ENCODE measurements at places on chromosomes 7 and 10.
A peak's percentile ranks its signal among the peaks of the same experiment; 100 is the strongest.

DNA sequence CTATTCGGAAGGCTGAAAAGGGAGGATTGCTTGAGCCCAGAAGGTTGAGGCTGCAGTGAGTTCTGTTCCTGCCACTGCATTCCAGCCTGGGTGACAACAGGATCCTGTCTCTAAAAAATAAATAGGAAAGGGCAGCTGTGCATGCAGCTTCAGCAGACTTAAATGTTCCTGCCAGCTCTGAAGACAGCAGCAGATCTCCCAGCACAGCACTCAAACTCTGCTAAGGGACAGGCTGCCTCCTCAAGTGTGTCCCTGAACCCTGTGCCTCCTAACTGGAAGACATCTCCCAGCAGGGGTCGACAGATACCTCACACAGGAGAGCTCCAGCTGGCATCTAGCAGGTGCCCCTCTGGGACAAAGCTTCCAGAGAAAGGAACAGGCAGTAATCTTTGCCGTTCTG lies 117.9 kb downstream of the CXCL12 start:
- DNase-seq, result no peak

DNA sequence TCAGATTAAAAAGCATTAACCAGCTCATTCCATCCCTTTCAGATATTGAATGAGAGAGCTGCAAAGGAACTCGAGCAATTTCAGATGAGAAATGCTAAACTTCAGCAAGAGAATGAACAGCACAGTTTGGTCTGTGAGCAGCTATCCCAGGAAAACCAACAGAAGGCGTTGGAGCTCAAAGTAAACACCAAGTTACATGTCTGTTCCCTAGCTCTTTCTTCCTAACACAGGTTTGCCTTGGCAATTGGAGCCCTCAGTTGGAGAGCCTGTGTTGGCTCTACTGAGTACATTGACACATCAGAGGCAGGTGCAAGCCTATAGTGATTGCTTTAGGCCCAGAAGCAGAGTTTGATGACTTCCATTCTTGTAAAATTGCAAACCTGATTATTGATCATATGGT lies 14.7 kb downstream of the CFAP58 start:
- no peak for DNase-seq

DNA sequence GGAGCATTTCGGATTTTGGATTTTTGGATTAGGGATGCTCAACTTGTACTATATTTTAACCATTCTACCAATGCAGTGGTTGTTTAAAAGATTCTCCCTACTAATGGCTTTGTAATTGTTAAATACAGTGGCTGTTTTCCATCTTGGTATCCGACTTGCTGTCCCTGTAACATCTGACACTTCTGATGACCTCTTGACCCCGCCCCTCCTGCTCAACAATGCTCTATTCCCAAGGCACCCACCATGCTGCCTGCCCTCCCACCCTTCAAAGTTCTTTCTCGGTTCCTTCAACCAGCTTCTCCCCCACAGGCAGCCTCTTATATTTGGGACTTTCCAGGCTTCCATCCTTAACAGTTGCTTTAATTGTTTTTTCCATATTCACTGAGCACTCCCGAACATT lies 2.0 kb downstream of the PRTFDC1 start:
- no peak for DNase-seq

DNA sequence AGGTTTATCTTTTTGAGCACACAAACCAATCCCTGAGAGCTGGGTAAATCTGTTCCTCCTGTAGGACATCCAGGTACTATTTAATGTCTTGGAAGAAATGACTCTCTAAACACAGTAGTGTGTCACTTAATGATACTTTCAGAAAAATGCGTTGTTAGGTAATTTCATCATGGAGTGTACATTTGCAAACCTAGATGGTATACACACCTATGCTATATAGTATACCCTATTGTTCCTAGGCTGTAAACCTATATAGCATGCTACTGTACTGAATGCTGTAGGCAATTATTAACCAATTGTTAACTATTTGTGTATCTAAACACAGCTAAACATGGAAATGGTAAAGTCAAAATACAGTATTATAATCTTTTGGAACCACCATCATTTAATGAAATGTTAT lies 10.1 kb downstream of the RUFY2 start:
- no peak for DNase-seq

DNA sequence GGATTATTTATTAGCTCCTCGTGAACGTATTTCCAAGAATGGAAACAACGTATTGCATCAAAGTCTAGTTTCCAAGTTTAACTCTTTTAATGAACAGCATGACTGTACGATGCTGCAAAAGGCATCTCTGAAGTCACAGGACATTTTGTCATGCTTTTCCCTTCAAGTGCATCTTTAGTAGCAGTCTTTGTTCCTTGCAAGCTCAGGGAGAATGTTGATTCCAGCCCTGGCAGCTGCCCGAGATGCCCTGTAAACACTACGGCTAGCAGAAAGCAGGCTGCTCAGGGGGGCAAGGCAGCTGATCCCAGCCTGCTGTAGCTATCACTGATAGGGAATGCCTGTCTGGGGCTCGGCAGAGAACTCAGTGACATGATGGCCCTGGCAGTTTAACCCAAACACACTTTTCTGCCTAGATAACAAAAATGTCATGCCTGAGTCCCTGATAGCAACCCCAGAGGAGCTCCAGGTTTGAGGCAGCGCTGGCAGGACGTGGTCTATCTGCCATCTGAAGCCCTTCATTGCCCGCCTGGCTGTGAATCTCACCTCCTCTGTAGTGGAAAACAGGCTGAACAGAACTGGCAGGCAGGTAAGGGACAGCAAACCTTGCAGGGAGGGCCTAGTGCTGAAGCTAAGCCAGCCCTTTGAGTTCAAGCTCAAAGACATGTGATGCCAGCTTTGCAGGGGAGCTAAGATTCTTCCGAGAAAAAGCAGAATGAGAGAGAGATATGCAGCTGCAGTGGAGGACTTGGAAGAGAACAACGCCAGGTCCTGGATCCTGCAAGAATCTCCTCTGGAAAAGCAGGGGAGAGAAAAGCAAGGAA lies 264.6 kb downstream of the SNX10 start:
- DNase-seq, result peak; percentile 57

GRCh38 chr7:28208506-28208905 lies 27.9 kb upstream of the JAZF1 start:
- DNase-seq, result no peak

DNA sequence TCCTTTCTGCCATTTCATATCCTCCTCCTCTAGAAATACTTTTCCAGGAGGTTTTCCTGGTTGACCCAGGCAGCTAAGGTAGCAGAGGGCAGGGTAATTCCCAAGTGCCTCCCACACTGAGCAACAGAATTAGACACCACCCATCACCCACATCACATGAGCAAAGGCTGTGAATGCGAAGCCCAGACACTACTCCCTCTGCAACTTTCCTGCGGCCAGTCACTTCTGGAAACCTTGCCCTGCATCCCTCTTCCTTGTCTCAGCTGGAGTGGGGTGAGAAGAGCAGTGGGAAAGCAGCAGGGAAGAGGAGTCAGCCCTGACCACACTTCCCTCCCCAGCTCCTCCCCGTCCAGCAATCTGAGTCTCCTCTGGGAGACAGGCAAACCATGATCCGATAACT lies 15.2 kb downstream of the TMEM176B start:
- DNase-seq, result no peak

DNA sequence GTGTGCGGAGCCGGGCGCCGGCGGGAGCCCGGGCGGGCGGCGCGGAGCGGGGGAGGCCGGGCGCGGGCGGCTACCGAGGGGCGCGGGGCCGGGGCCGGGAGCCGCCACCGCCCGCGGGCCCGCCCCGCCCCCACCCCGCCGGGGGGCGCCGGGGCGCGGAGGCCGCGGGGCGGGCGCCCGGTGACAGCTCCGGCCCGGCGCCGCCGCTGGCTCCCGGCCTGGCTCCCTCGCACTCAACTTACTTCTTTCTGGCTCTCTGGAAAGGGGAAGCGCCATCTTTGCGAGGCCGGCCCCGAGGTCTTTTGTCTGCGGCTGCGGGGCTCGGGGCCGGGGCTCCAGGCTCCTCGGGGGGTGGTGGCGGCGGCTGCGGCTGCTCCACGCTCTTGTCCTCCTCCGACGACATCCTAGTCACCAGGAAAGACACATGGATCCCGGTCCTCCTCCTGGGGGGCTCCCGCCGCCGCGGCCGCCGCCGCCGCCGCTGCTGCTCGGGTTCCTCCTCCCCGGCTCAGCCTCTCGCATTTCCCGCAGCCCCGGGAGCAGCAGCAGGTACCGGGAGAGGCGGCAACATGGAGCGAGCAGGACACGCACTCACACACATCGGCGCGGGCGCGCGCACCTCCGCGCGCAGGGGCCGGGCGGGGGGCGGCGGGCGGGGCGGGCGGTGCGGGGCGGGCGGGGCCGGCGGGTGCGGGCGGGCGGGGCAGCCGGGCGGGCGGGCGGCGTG lies at the start of gene KMT2C:
Gene KMT2C, minus strand, starts transcription at position 620 of the 727 bp plus-strand sequence. Its CDS starts 217 bp downstream, at position 403.
- no peak for DNase-seq

DNA sequence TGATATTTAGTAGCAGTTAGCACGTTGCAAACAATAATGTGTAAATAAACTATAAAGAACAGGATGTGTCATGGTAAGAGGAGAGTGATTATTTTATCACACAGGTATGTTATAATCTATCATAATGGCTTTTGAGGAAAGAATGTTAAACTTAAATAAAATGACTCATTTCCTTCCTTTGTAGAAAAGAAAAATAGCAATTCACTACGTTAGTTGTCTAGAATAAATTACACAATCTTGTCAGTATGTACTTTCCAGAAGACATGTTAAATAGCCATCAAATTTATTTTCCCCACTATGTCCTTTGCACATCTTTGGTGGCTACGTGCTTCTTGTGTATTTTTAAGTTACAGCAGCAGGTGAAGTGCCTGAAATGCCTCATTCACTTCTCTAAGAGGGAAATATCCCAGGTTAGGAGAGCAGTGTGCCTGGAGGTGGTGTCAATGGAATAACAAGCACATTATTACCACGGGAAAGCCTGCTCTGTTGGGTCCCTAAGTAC lies 133.8 kb downstream of the SEMA3A start:
- DNase-seq, result no peak

- DNase-seq, result no peak
These were observed 14.7 kb downstream of the EBF3 start for GRCh38 chr10:129949411-129949810.

DNA sequence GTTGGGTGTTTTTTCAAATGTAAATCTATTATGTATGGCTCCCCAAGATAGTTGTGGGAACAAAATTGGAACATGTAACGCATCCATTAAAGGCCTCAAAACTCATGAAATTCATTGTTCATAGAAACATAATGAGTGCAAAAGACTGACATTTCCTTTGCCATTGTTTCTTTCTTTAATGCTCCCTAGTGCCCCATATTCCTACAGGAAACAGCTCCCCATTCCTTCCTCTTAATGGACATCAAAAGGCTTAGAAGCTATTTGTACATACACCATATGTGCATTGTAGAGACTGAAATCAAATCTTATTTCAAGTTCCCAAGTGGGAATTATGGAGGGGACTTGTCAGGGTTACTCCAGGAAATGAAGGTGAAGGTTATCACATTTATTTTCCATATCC lies 139.1 kb downstream of the AHR start:
- no peak for DNase-seq

Measured in DMS79 treated with DMSO at 0.1 percent for 48 hours (cell line).